ENCODE measurements at places on chromosomes 3 and 15.

GRCh38 chr3:78604341-78604740 lies 1163.5 kb downstream of the ROBO1 start:
- no peak overlapping the region for H3K27ac ChIP-seq
- H3K27me3 ChIP-seq: no peaks in the 10 kb centered on the region
- H3K4me3 ChIP-seq: no peak overlapping the region
- H3K4me1 ChIP-seq: no peaks in the 10 kb centered on the region

DNA sequence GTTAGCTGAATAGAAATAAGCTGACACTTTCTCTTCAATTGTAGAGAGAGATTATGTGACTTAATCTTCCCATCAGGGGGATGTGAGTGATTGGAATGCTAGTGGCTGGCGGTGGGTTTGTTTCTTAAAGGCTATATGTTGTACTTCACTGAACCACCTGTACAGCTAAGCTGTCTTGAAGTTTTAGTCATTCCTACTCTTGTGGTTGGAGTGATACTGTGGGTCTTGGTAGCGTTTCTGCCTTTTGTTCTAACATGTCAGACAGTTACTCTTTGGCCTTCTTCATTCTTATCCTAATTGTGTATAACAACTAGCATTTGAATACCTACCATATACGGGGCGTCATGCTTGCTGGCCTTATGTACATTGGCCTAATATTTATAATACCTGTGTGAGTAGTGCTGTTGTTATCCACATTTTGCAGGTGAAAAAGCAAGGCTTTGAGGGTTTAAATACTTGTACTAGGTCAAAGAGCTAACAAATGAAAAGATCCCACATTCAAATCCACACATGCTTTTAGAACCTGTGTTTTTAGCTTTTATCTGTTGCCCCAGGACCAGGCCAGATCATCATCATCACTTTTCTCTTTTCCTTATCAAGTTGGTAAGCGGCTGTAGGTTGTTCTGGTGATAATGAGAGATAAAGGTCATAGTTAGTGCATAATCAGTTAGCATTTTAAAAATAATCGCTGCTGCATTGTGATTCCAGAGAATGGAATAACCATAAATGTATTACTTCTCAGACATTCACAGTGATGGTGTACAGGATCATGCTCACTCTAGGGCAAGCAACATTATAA lies 50.2 kb downstream of the AKAP13 start:
- no peak overlapping the region for H3K27ac ChIP-seq
- H3K4me3 ChIP-seq: no peak overlapping the region
- no peaks in the 10 kb centered on the region for H3K4me1 ChIP-seq
- DNase-seq: no peak
- no peaks in the 10 kb centered on the region for H3K36me3 ChIP-seq
- H3K27me3 ChIP-seq: no peaks in the 10 kb centered on the region

- no peak for DNase-seq
- no peak overlapping the region for H3K4me3 ChIP-seq
- H3K27me3 ChIP-seq: no peaks in the 10 kb centered on the region
- no peak overlapping the region for H3K27ac ChIP-seq
Observed at GRCh38 chr3:137641879-137642704, 122.0 kb upstream of the SOX14 start.

GRCh38 chr15:74179101-74179841 lies 5.8 kb downstream of the ISLR start:
- no peaks in the 10 kb centered on the region for H3K27me3 ChIP-seq
- no peaks in the 10 kb centered on the region for H3K36me3 ChIP-seq
- DNase-seq: no peak
- no peak overlapping the region for H3K27ac ChIP-seq

DNA sequence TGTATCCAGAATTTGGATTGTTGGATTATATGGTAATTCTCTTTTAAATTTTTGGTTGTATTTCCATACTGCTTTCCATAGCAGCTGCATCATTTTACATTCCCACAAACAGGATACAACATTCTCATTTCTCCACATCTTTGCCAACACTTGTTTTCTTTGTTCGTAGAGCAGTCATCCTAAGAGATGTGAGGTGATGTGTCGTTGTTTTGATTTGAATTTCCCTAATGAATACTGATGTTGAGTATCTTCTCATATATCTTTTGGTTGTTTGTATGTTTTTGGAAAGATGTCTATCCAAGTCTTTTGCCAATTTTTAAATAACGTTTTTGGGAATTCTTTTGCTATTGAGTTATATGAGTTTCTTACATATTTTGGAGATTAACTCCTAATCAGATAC lies 93.6 kb downstream of the GMNC start:
- H3K27me3 ChIP-seq: no peaks in the 10 kb centered on the region
- H3K4me1 ChIP-seq: no peaks in the 10 kb centered on the region
- DNase-seq: no peak
- no peak overlapping the region for H3K4me3 ChIP-seq
- no peaks in the 10 kb centered on the region for H3K36me3 ChIP-seq

GRCh38 chr15:33182278-33182905 lies 12.1 kb downstream of the FMN1 start:
- no peaks in the 10 kb centered on the region for H3K27me3 ChIP-seq
- H3K36me3 ChIP-seq: no peaks in the 10 kb centered on the region
- H3K27ac ChIP-seq: no peak overlapping the region
- DNase-seq: no peak

- no peak overlapping the region for H3K4me3 ChIP-seq
- no peaks in the 10 kb centered on the region for H3K36me3 ChIP-seq
- no peaks in the 10 kb centered on the region for H3K27me3 ChIP-seq
- H3K4me1 ChIP-seq: no peaks in the 10 kb centered on the region
- no peak for DNase-seq
Observed at GRCh38 chr15:71785996-71786395, 24.4 kb upstream of the NR2E3 start.

GRCh38 chr3:50913260-50913659 lies 238.5 kb downstream of the DOCK3 start:
- no peak for DNase-seq
- no peak overlapping the region for H3K4me3 ChIP-seq
- H3K4me1 ChIP-seq: no peaks in the 10 kb centered on the region
- H3K27me3 ChIP-seq: no peaks in the 10 kb centered on the region

DNA sequence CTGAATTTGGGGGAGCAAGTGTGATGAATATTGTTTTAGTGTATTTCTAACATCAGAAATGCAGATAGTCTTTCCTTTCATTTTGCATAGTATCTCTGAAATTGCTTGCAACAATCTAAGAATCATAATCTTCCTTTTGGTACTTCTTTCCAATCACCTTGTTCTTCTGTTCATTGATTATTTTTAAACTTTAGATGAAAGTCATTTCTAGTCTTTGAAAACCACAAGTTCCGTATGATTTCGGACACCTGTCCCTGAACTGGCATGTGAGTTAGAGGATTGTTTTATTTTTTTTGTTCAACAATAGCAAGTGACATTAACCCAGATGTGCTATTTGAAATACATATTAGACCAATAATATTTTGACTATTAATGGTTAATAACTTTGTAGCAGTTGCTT lies 329.7 kb downstream of the UNC13C start:
- H3K36me3 ChIP-seq: no peaks in the 10 kb centered on the region
- H3K27ac ChIP-seq: no peak overlapping the region
- DNase-seq: no peak
- H3K4me1 ChIP-seq: no peaks in the 10 kb centered on the region

- no peak for DNase-seq
- peaks cover 23% of the 10 kb centered on the region for H3K4me1 ChIP-seq
- no peaks in the 10 kb centered on the region for H3K27me3 ChIP-seq
Observed at GRCh38 chr3:141328286-141329166, 39.8 kb upstream of the ZBTB38 start.

DNA sequence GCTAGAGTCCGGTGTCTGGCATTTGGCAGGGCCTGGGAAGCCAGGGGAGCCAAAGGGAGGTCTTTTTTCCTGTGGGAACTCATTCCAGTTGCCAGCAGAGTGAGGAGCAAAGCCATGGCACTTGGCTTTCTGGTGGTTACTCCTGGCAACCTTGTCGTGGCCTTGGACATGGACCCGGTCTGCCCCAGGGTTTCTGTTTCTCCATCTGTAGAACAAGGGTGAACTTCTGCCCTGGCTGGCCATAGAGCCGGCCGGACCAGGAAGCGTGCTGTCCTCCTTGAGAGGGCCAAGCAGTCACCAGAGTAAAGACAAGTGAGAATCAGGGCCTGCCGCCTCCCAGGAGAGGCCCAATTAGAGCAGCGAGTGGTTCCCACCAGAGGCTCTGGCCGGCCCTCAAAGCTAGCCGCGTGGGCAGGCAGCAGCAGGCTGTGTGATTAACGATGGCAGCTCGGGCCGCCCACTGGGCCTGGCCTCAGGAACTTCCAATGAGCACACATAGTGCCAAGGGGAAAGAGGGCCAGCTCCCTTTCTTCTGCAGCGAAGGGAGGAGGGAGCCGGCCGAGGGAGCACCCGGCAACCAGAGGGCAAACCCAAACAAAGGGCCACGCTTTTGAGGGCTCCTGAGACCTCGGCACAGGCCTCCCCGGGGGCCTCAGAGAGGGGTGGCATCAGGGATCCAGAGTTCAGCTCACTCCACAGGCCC lies 29.1 kb upstream of the ELP6 start:
- no peaks in the 10 kb centered on the region for H3K36me3 ChIP-seq
- H3K4me1 ChIP-seq: no peaks in the 10 kb centered on the region
- H3K27ac ChIP-seq: no peak overlapping the region

DNA sequence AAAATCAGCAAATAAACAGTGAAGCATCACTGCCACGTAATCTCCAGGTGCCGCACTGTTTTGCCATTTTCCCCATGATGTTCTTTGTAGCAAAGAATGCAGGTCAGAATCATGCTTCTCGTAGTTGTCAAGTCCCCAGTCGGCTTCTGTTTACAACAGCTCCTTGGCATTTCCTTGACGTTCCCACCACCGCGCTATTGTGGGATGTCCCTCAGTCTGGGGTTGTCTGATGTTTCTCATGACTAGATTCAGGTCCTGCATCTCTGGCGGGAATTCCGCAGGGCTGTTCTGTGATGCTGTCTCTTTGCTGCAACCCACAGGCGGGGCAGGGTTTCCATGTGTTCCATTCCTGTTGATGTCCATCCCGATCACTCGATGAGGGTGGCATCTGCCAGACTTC lies 117.9 kb upstream of the SMAD3 start:
- H3K27ac ChIP-seq: no peak overlapping the region
- no peaks in the 10 kb centered on the region for H3K36me3 ChIP-seq
- no peak overlapping the region for H3K4me3 ChIP-seq

DNA sequence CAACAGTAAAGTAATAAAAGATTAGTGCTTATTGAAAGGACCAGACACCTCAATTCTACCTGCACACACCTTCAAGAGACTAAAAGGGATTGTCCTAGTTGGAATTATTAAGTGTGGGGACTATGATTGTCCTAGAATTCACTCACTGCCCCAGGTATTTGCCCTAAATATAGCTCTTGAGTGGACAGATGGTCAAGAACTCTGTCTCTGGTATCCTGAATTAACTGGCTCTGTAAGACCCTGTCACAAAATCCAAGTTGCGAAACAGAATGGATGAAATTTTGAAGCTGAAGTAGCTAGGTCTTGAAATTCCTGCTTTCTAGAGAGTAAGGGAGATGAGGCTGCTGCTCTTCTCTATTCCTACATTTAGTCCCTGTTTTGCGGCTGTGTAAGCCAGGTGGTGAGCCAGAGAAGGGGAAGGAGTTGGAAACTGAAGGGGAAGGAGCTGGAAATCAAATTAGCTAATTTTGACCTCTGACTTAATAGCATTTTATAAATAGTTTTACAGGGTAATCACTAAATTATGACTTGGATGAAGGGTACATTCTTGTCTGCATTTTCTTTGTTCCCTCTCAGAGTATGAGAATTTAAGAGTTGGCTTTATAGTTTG lies 34.5 kb downstream of the KBTBD12 start:
- no peaks in the 10 kb centered on the region for H3K36me3 ChIP-seq
- H3K27ac ChIP-seq: no peak overlapping the region
- H3K4me3 ChIP-seq: no peak overlapping the region
- H3K4me1 ChIP-seq: no peaks in the 10 kb centered on the region

GRCh38 chr3:118447339-118447738 lies 587.3 kb downstream of the IGSF11 start:
- H3K36me3 ChIP-seq: no peaks in the 10 kb centered on the region
- no peaks in the 10 kb centered on the region for H3K4me1 ChIP-seq
- H3K27ac ChIP-seq: no peak overlapping the region
- no peak overlapping the region for H3K4me3 ChIP-seq
- no peaks in the 10 kb centered on the region for H3K27me3 ChIP-seq

DNA sequence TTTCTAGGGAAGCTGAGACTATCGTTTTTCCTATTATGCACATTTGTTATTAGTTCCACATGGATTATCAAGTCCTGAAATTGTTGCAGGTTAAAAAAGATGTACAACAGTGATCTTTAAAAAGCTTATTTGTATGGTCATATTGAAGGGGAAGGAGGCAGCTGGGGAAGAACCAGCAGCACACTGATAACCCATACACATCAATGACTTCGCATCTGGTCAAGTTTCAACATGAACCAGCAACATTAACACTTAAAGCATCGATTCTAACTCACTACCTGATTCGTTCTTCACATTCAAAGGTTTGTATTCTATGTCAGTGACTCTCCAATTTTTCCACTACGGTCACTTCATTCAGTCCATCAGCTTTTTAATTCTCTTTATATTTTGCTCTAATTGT lies 56.4 kb downstream of the NCEH1 start:
- H3K36me3 ChIP-seq: no peaks in the 10 kb centered on the region
- no peaks in the 10 kb centered on the region for H3K4me1 ChIP-seq
- no peak overlapping the region for H3K4me3 ChIP-seq
- no peak for DNase-seq
- H3K27me3 ChIP-seq: no peaks in the 10 kb centered on the region

DNA sequence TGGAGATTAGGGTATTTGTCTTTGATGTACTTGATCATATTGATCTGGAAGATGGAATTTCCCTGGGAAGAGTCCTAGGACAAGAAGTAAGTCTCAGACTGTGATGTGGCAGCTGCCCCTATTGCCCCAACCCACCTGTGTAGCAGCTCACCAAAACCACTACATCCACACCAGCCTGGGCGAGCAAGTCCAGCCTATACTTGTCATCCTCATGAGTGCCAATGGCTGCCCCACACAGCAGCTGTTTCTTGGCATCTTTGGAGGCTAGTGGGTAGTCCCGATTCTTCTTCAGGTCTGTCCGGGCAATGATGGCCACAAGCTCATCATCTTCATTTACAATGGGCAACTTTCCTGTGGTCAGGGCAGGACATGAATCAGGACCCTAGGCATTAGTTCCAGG lies 2.7 kb downstream of the IMPDH2 start:
- DNase-seq: no peak
- H3K36me3 ChIP-seq: peaks cover 25% of the 10 kb centered on the region
- no peak overlapping the region for H3K27ac ChIP-seq

- no peaks in the 10 kb centered on the region for H3K27me3 ChIP-seq
- H3K27ac ChIP-seq: peak overlapping the region; percentile 9
- peaks cover 10% of the 10 kb centered on the region for H3K4me1 ChIP-seq
Observed at GRCh38 chr15:44296625-44297524, 8.4 kb downstream of the GOLM2 start.

All from right lobe of liver (tissue), 6 donors.